ENCODE measurements at places on chromosomes 4 and X.
A peak's percentile ranks its signal among the peaks of the same experiment; 100 is the strongest.

DNA sequence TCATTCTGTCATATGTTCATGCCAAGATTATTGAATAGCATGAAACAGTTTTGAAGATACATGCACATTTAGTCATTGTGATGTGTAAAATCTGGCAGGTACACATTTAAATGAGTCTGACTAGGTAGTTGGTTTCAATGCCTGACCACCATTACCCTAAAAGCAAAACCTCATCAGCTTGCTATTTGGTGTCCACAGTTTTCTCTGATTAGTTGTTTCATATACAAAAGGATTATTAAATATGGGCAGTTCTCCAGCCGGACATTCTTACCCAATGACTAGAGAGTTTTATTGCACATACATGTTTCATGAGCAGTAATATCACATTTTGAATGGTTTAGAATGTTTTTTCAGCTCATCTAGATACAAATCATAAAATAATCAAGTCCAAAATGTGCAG is 23.7 kb downstream of the DCHS2 start:
- DNase-seq = no peak

DNA sequence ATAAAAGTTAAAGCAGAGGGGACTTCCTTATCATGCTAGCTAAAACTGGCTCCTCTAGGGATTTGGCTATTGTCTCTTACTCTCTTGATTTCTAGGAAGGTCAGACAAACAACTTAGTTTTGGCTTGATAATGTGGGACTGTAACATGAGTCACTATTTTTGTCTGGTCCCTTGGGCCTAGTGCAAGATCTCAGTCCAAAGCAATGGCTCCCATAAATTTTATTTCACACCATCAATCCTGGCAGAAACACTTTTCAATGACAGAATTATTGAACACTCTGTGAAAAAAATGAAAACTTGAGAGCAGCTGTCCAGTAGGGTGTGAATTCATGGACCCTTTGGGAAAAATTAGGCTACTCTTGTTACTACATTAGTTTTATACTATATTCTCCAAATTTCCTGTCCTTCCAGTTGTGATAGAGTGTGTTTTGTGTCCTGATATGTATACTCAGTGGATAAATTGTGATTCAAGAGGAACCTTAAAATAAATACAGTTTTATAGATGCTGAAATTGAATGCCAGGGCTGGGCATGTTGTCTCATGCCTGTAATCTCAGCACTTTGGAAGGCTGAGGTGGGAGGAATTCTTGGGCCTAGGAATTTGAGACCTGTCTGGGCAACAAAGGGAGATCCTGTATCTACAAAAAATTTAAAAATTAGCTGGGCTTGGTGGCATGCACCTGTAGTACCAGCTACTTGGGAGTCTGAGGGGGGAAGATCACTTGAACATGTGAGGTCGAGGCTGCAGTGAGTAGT is 10.8 kb upstream of the SNCA start:
- no peak for DNase-seq

DNA sequence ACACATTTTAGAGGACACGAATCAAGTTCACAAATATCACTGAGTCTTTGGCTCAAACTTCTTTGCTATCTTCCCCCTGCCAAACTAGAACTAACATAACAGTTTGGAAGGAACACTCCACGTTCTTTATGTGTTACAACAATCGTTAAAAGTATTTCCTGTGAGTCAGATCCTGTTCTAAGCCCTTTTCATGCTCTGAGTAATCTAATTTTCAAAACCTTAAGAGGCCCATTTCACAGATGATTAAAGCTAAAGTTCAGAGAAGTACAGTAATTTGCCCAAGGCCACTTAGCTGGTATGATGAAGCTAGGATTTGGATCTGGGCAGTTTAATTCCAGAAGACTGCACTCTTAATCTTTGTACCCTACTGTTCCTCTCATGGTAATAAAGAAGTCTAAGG is 854.4 kb upstream of the INTU start:
- no peak for DNase-seq

DNA sequence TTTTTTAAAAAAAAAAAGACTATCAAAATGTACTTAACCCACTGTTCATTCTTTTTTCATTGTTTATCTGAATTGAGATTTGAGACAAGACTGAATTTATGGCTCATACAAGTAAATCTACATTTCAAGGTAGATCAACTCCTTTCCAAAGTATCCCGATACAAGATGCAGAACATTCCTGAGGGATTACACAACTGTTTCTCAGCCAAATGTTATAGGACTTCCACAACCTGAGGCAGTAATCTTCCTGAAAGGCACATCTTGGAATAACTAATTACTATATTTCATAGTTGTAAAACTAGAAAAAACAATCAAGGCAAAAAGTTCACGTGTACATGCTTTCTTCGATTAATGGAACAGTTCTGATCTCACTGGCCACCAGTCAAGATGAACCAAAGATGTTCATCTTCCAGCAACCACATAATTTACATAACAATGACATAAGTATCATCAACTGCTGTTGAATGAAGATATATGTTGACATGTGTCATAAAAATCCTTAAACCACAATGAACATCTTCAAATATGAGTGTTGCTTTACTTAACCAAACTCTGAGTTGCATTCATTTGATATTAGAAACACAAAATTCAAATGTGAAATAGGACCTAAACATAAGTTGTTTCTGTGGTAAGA is 225.2 kb upstream of the DKK2 start:
- no peak for DNase-seq

GRCh38 chrX:24395775-24396174 is 35.3 kb downstream of the SUPT20HL1 start:
- peak; percentile 26 for DNase-seq

- DNase-seq = no peak
Observed at GRCh38 chrX:101686574-101686973, 26.9 kb upstream of the ARMCX2 start.

DNA sequence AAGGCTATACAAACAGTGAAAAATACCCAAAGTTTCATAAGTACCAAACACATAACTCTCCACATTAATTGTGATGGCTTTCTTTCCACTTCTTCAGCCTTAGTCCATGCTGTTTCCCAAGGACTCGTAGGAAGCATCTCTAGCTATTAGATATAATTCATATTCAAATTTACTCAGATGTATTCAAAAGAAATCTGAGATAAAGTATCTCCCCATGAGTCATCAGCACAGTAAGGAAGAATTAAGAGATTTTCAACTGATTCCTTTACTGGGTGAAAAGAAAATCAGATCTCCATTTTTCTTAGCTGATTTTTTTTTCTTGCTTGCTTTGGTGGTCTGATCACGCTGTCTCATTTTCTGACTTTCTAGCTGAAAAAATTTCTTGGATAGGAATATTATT is 71.7 kb downstream of the MID1 start:
- DNase-seq = no peak

DNA sequence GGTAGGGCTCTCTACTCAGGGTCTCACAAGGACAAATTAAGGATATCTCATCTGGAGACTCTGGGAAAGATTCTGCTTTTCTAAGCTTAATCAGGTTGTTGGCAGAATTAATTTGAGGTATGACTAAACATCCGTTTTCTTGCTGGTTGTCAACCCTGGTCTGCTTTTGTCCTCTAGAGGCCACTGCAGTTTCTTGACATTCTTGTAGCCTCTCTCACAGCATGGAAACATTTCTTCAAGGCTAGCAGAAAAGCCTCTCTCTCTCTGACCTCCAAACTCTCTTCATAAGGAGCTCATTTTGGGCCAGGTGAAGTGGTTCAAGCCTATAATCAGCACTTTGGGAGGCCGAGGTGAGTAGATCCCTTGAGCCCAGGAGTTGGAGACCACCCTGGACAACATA is 749.5 kb upstream of the PCDH7 start:
- no peak for DNase-seq

- DNase-seq = no peak
Observed at GRCh38 chr4:39834269-39834668, 136.3 kb downstream of the UBE2K start.

- no peak for DNase-seq
Observed at GRCh38 chrX:41607264-41607832, 81.4 kb upstream of the GPR34 start.

DNA sequence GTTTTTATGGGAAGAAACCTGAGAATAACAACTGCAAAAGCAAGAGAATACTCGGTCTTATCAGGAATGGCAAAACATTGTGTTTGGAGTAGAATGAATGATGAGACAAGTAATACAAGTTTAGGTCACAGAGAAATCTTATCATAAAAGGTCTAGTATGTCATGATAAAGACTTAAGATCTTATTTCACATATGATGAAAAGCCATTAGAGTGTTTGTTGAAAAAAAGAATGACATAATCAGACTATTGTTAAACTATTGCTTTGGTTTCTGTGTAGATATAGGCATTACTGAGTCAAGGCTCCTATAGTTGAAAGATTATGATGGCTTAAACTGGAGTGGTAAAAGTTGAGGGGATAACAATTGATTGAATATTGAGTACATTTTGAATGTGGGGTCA is 603.6 kb downstream of the CCSER1 start:
- no peak for DNase-seq

DNA sequence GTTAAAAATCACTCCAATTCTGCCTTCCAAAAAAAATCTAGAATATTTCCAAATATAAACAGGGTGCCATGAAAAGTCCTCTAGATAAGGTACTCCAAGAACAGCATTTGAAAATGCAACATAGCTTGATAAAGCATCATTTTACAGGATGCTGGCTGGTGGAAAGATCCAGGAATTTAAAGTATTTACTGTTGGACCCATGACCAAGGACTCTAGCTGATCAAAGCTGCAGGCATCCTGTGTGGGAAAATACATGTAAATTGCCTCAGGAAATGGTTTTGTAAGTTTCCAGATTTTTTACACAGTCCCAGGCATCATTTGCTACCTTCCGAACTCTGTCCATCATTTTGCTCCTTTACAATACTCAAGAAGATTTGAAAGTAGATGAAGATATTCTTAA is 164.4 kb downstream of the GRIA3 start:
- no peak for DNase-seq

DNA sequence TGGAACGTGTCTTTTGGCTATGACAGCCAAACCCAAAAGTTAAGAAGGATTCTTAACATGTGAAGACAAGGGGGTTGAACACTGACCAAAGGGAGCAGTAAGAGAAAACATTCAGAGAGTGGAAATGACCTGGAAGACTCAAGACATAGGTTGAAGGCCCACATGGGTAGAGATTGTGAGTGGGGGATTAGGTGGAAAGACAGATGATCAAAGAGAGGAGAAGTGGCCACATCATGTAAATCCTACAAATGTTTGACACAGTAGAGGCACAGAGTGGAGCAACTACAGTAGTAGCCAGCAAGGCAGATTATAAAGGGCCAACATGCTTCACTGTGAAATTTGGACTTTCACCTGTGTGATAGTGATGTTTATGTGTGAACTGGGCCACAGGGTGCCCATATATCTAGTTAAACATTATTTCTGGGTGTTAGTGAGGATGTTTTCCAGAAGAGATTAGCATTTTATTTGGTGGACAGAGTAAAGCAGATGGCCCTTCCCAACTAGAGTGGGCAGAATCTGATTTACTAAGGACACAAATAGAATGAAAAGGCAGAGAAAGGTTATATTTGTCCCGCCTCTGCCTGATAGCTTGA is 559.3 kb downstream of the RAB28 start:
- DNase-seq = no peak

DNA sequence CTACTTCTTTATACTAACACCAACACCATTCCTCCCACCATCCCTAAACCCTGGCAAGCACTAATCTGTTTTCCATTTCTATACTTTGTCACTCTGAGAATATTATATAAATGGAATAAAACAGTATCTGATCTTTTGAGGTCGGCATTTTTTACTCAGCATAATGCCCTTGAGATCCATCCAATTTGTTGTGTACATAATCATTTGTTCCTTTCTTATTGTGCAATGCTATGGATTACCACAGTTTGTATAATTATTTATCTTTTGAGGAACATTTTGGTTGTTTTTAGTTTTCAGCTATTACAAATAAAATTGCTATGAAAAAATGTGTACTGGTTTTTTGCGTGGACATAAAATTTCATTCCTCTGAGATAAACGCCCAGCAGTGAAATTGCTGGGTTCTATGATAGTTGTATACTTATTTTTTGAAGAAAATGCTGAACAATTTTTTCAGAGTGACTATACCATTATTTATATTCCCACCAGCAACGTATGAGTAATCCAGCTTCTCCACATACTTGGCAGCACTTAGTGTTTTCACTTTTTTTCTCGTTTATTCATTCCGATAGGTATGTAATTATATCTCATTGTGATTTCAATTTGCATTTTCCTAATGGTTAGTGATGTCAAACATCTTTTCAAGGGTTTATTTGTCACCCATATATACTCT is 154.3 kb upstream of the DCAF8L1 start:
- no peak for DNase-seq

DNA sequence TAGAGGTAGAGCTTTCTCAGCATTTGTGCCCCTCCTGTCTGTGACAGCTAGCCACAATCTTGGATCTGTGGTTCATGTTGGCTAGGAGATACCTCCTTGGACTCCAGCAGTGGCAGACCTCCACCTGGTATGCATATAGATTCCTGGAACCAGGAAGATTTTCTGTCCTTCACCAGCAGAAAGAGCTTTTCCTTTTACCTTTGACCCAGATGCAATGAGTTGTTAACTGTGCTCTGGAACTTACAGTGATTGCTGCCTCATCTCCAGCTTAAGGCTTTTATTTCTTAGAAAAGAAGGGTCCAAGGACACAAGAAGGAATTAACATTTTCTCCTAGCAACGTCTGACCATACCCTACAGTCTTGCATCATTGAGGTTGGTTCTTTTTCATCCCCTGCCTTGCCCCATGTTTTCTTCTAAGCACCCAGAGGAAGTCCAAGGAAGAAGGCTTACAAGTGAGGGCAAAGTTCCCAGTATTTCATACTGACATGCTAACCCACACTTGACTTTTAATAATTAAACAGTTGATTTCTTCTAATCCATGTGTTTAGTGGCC is 217.1 kb upstream of the ARHGAP24 start:
- no peak for DNase-seq

GRCh38 chr4:156832886-156833285 is 138.7 kb downstream of the PDGFC start:
- DNase-seq = no peak

GRCh38 chr4:90028460-90028859 is 98.7 kb upstream of the CCSER1 start:
- DNase-seq = no peak

- peak; percentile 5 for DNase-seq
Observed at GRCh38 chr4:119286377-119287002, 35.4 kb downstream of the FABP2 start.

DNA sequence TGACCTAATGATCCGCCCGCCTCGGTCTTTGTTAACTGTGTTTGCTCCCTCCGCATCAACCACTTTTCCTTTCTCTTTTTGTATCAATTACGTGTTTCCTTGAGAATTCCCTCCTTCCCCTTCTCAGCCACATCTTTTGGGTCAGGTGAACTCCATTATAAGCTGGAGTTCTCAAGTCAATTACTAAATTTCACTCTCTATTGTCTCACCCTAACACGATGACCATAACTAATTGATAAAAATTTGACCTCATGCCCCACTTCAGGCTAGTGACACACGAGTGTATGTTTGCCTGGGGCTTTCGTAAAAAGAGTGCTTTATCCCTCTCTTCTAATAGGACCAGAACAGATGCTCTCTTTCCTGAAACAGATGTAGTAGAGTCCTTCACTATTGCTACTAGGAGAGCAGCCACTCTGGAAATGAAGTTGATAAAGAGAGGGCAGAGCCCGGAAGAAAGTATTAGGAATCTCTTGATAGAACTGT is 403.6 kb upstream of the ANXA10 start:
- DNase-seq = no peak

- DNase-seq = no peak
Observed at GRCh38 chrX:31232506-31232905, 160.7 kb upstream of the FTHL17 start.

GRCh38 chr4:87109121-87109520 is 111.3 kb downstream of the KLHL8 start:
- DNase-seq = no peak

Measured in activated CD4-positive, alpha-beta T cell treated with anti-CD3 and anti-CD28 coated beads, Interleukin-2, amount 50 U/mL, for 4 hours (primary cell).